ENCODE measurements at places on chromosomes 7 and 10.

- no peak for DNase-seq
These were observed 95.5 kb upstream of the AGK start for GRCh38 chr7:141455723-141456122.

DNA sequence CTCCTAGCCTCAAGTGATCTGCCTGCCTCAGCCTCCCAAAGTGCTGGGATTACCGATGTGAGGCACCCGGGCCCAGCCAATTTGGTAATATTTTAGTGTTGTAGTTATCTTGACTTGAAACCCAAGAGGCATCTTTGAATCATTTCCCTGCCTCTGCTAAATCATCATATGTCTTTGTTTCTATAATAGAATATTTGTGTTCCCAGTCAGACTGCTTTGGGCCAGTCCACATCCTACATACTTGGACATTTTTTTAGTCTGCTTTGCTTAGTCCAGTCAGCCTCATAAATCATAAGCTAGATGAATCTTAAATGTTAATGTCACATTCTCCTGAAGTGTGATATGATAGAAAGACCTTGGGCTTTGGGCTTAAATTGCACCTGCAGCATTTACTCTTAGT is 5.9 kb downstream of the STAM start:
- no peak for DNase-seq

DNA sequence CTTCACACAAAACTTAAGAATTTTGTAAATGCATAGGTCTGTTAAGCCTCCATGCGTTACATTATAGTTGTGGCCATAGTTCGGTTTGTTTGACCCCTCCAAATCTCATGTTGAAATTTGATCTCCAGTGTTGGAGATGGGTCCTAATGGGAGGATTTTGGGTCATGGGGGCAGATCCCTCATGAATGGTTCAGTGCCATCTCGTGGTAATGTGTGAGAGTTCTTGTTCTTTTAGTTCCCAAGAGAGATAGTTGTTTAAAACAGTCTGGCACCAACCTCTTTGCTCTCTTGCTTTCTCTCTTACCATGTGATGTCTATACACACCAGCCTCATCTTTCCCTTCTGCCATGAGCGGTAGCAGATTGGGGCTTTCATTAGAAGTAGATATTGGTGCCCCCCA is 264.3 kb downstream of the TCF7L2 start:
- peak; percentile 7 for DNase-seq

- peak; percentile 18 for DNase-seq
These were observed 15.9 kb downstream of the ITPRIP start for GRCh38 chr10:104322416-104322782.

GRCh38 chr10:96511044-96511945 is 2.4 kb downstream of the TLL2 start:
- DNase-seq, result no peak

DNA sequence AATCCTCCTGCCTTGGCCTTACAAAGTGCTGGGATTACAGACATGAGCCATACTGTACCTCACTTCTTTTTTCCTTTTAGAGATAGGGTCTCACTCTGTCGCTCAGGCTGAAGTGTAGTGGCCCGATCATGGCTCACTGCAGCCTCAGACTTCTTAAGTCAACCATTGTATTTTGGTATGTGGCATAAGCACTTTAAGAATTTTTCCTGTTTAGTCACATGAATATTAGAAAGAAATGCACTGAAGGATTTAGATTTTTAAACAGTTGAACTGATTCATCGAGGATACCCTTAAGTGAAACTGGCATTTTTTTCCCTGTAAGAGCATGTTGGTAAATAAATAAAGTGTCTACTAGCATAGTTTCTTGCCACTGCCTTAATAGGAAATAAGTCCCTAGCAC is 319.3 kb upstream of the CACNA2D1 start:
- DNase-seq, result no peak

Measured in MV-4-11 (cell line).